Esophagus squamous epithelium (tissue), 5 donors: ENCODE measurements at places on chromosomes 2 and 18.

- no peak for DNase-seq
Measured at GRCh38 chr2:215364157-215365155, 52.6 kb downstream of the ATIC start.

- DNase-seq, result no peak
Measured at GRCh38 chr2:172425336-172425735, 2.0 kb upstream of the ITGA6 start.

DNA sequence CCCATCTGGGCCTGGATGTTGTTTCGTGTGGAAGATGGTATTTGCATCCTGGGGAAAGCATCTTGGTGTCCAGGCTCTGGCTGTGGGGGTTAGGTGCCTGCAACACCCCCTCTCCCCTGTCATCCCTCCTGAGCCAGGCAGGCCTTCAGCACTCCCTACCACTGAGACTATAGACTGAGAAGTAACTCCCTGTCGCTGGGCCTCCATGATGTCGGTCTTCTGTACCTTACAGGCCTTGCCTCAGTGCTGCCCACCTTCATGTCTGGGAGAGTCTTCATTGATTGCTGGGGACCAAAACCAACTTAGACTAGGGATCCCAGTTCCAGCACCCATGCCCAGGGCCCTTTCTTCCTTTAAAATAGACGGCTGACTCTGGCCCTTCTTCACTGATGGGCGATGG lies 33.1 kb upstream of the DNMT3A start:
- no peak for DNase-seq

DNA sequence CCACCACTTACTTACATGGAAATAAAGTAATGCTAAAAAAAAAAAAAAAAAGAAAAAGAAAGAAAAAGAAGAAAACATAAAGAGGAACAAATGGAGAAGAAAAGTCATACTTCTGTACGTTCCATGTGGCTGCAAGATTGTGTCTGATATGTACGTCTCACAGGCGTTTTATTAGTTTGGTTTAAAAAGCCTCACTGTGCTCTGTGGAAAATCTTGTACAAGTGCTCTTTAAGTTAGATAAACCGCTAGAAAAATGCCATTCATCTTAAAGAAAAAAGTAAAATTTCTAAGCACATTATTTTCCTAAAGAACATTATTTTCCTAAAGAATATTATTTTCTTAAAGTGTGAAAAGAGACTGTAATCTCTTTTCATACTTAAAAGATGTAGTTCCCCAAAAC lies 165.1 kb downstream of the ZNF521 start:
- no peak for DNase-seq
